Osteocyte (in vitro differentiated cells): ENCODE measurements at places on chromosomes 6 and 20.

DNA sequence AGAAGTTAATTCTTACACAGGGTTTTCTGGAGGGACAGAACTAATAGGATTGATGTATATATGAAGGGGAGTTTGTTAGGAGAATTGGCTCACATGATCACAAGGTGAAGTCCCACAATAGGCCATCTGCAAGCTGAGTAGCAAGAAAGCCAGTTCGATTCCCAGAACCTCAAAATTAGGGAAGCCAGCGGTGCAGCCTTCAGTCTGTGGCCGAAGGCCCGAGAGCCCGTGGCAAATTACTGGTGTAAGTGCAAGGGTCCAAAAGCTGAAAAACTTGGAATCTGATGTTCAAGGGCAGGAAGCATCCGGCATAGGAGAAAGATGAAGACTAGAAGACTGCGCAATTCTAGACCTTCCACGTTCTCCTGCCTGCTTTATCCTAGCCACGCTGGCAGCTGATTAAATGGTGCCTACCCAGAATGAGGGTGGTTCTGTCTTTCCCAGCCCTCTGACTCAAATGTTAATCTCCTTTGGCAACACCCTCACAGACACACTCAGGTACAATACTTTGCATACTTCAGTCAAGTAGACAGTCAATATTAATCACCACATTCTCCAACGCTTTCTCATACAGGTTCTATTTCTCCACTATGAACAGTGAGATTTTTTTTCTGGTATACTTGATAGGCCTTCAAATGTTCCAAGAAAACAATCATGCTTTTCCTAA, 357.0 kb downstream of the LAMA2 start:
- no peak for DNase-seq

DNA sequence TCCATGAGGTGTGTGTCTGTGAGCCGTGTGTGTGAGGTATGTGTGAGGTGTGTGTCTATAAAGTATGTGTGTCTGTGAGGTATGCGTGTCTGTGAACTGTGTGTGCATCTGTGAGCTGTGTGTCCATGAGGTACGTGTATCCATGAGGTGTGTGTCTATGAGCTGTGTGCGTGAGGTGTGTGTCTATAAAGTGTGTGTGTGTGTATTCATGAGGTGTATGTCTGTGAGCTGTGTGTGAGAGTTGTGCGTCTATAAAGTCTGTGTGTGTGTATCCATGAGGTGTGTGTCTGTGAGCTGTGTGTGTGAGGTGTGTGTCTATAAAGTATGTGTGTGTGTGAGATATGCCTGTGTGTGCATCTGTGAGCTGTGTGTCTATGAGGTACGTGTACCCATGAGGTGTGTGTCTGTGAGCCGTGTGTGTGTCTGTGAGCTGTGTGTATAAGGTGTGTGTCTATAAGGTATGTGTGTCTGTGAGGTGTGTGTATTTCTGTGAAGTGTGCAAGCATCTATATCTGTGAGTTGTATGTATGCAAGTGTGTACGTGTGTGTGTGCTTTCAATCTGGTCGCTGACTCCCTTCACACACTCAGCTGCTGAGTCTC, 91.9 kb upstream of the FOXP4 start:
- no peak for DNase-seq

DNA sequence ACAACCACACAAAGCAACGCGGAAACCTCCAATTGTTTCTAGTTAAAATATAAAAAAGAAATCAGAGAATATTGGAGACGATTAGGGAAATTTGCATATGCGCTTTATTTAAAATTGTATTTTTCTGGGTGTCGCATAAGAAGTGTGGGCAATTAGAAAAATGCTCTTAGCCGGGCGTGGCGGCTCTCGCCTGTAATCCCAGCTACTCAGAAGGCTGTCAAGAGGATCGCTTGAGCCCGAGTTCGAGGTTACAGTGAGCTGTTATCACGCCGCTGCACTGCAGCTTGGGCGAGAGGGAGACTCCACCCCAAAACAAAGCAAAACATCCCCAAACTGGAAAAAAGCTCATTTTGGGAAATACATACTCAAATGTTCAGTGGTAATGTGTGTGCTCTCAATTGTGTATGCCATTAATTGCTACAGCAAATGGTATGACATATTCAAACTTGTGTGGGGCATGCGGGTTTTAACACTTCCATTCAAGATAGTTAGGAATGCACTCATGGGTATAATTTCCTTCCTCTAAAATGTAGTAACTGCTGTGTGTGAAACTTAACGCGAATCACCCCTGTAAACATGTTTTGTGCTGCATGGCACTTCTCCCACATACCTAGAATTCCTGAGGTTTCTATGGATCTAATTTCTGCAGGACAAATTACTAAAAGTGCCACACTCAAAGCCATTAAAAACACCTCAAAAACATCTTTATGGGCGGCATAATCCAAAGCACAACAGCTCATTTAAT, 54.7 kb upstream of the HFE start:
- DNase-seq: no peak

DNA sequence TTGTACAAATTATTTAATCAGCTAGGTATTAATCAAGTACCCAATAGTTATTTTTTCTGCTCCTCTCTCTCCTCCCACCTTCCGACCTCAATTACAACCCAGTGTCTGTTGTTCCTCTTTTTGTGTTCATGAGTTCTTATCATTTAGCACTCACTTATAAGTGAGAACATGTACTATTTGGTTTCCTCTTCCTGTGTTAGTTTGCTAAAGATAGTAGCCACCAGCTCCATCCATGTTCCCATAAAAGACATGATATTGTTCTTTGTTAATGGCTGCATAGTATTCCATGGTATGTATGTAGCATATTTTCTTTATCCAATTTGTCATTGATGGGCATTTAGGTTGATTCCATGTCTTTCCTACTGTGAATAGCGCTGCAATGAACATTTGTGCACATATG, 652.8 kb upstream of the CITED2 start:
- no peak for DNase-seq

GRCh38 chr20:50405235-50405914, 104.8 kb upstream of the PTPN1 start:
- DNase-seq: no peak
